ENCODE measurements at places on chromosomes 5 and 9.

GRCh38 chr9:128588581-128589233 lies 36.3 kb downstream of the SPTAN1 start:
- DNase-seq = peak; percentile 18

GRCh38 chr5:2914981-2915484 lies 163.6 kb upstream of the IRX2 start:
- DNase-seq = no peak

DNA sequence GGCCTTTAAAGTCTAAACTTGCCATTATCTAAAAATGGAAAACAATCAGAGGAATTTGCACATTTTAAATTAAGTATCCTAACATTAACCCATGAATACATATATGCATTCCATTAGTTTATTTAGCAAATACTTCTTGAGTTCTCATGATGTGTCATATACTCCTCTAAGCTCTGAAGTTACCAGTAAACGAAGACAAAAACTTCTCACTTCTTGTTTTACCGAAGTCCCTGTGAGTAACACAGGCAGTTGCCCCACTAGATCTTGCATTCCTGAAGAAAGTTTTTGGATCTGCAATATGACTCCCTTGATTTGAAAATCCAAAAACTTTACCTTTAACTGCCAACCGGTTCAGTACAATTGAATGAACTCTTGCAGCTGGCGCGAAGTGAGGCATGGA lies 439.0 kb upstream of the MPDZ start:
- DNase-seq = no peak

DNA sequence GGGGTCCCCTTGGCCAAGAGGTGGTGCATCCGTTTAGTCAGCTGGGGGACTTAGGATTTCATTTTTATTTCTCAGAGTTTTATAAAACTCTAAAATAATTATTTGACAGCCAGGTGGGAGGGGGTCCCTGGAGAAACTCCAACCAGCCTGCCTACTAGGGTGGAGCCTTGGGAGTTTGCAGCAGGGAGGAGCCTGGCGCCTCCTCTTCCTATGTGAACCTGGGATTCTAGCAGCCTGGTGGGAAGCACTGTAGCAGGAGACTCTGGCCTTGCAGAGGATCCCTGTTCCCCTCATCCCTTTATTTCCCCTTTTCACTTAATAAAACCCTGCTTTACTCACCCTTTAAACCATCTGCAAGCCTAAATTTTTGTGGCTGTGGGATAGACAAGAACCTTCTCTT lies 50.8 kb downstream of the FXN start:
- no peak for DNase-seq

- no peak for DNase-seq
These were observed 94.6 kb downstream of the ALDH1A1 start for GRCh38 chr9:72858089-72858912.

- DNase-seq = no peak
These were observed 3.6 kb upstream of the RASGEF1C start for GRCh38 chr5:180212363-180213255.

GRCh38 chr5:1565737-1566734 lies 42.3 kb upstream of the LPCAT1 start:
- DNase-seq = no peak

- no peak for DNase-seq
These were observed 27.4 kb upstream of the SAP30L start for GRCh38 chr5:154418344-154418820.

DNA sequence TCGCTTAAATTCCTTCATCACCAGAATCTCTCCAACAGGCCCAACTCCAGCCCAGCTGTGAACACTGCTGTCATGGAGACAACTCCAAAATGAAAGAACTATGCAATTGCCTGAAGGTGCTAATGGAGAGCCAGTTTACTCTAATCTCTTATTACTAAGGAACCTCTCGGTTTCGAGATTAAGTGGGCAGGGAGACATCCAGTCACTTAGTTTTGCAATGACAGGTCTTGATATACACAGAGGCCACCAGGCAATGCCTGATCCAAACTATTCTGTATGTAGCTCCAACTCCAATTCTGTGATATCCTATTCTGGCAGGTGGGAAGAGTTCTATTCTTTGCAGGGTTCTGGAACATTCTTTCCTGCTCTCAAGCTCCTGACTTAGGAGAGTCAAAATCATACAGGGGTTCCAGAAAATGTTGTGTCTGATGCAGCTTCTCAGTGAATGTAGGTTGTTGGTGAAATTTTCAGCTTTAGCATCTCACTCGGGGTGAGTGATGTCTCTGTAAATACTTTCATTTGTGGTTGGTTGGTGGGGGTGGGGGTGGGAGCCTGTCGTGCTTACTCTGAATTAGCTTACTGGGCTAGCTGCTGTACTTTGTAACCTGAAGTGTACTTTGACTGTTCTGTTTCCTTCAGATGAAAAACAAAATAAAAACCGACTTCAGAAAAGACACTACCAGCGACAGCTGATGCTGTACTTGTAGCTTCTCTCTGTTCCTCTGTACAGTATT lies 170.9 kb downstream of the PALM2AKAP2 start:
- no peak for DNase-seq

DNA sequence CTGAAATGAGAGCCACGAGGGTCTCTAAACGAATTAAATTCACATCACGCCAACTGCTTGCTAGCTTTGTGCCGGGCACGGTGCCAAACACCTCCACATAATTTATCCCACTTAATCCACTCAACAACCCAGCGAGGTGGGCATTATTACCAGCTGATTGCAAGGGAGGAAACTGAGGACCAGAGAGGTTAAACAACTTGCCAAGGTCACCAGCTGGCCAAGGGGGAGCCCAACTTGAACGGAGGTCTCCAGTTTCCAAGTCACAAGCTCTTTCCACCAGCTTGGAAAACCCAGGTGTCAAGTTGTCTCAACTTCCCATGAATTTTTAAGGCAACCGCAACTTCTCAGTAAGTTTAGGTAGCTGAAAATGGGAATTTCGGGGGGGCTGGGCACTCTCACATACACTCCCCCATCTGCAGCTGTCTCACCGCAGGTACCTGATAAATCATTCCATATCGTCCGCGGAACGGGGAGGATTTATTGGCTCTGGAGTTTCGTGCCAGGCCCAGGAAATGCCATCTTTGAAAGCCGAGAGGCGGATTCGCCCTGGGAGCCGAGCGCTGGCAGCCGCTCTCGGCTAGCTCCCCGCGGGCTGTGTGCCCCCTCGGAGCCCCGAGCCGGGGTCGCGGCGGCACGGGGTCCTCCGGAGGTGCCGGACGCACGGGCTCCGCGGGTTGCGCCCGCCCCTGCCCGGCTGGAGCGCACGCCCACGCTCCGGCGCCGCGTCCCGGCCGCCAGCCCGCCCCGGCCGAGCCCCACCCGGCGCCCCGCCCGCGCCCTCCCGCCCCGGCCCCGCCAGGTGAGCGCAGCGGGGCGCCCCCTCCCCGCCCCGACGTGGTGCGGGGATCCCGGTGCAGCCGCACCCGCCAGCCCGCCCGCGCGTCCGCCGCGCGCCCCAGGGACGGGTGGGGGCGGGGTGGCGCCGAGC lies 617 bp downstream of the PTPN3 start:
- DNase-seq = no peak

DNA sequence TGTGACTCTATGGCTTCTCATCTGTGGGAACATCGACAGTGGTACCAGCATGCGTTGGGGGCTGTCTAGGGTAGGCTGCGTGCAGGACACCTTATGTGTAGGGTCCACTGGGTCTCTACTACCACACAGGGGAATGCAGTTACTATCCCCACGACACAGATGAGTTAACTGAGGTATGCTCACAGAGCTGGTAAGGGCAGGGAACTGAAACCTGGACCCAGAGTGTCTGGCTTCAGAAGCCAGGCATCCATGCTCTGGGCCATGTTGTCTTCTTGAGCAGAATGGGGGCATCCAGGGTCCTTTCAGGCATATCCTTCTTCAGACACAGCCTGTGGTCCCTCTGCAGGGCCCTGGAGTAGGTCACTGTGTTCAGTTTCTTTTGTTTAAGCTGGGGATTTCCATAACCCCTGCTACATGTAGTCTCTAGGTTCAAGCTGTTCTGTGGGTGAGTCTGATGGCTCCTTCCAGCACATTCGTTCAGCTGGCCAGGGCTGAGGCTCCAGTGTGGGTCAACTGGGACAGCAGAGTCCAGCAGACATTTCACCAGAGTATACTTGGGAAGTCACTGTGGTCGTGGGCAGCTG lies 148.8 kb downstream of the GADD45G start:
- DNase-seq = no peak

- no peak for DNase-seq
These were observed 1.3 kb upstream of the SNX2 start for GRCh38 chr5:122773619-122774018.

- no peak for DNase-seq
These were observed 354.2 kb downstream of the ARL15 start for GRCh38 chr5:53956196-53956595.

DNA sequence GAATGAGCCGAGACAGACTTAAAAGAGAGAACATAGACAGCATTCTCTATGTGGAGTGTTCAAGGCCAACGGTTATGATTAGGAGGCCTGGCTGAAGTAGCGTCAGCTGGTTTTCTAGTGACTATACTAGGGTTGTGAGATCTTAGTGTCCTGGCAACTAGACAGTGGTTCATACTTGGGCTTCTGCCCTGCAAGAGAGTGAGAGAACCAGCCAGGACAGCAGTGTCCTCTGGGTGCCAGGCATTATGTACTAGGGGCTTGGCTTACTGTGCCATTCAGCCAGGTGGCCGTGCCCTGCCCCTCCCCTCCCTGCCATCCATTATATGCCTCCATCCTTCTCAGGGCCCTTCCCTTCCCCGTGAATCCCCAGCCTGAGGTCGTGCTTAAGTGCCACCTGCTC lies 56.8 kb downstream of the TRIO start:
- DNase-seq = no peak

DNA sequence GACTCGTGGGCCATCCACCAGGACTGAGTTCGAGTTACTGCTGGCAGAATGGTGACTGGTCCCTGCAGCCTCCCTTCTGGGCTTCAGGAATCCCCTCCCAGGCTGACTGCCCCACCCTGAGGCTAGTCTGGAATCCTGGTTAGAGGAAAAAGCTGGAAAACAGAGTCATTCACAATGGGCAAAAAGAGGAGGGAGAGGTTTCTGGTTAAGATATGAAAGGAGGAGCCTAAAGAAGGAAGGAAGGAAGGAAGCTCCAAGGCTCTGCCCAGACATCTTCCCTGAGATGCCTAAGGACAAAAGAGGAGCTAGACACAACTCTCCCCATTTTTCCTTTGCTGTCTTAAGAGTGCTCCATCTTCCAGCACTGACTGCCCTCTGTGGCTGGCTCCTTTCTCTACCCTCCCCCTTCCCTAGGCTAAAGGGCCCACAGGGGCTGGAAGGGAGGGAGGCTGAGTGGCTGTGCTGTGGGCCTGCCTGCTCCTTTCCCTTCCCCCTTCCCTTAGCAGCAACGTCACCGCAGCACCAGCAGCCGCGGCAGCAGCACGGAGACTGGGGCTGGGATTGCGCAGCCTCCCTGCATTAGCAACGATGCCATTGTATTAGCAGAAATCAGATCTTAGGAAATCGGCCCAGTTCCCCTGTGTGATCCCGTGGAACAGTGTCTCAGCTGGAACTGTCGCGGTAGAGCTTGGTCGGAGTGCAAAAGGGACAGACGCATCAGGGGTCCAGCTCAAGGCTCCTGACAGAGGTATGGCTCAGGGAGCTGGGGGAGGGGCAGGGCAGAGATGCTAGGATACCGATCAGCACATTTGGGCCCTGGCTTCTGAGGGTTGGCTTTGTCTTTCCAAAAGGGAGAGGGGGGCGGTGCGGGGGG lies 48.7 kb downstream of the RUSC2 start:
- no peak for DNase-seq

- DNase-seq = no peak
These were observed 180.4 kb upstream of the ANKRD55 start for GRCh38 chr5:56413546-56413945.

GRCh38 chr9:131555841-131556673 lies 10.7 kb downstream of the PRRT1B start:
- no peak for DNase-seq

GRCh38 chr5:145062280-145063062 lies 772.7 kb downstream of the PRELID2 start:
- no peak for DNase-seq

DNA sequence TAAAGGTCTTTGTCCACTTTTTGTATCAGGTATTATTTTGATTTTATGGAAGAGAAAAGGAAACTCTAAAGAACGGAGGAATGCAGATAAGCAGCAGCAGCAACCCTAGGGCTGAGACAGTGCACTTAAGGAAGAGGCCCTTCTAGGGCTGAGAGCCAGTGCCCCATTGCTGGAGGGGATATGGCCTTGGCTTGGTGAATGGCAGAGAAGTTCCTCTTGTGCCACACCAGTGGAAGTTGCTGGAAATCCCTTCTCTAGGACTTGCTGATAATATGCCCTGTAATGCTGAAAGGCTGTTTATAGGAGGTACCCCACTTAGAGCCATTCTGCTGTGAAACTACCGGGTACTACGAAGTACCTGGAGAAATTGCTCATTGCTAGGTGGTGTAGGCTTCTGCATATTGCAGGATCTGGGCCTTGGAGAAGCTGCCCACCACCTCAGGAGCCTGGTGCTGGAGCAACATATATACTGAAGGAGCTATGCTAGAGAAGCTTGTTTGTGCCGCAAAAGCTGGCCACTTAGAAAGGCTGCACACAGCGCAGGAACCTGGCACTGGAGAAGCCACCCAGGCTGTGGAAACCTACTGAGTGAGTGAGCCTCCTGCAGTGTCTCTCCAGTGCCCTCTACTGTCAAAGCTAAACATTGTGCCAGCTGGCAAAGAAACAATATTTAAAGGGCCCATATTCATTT lies 9.6 kb upstream of the UBTD2 start:
- DNase-seq = peak; percentile 26

DNA sequence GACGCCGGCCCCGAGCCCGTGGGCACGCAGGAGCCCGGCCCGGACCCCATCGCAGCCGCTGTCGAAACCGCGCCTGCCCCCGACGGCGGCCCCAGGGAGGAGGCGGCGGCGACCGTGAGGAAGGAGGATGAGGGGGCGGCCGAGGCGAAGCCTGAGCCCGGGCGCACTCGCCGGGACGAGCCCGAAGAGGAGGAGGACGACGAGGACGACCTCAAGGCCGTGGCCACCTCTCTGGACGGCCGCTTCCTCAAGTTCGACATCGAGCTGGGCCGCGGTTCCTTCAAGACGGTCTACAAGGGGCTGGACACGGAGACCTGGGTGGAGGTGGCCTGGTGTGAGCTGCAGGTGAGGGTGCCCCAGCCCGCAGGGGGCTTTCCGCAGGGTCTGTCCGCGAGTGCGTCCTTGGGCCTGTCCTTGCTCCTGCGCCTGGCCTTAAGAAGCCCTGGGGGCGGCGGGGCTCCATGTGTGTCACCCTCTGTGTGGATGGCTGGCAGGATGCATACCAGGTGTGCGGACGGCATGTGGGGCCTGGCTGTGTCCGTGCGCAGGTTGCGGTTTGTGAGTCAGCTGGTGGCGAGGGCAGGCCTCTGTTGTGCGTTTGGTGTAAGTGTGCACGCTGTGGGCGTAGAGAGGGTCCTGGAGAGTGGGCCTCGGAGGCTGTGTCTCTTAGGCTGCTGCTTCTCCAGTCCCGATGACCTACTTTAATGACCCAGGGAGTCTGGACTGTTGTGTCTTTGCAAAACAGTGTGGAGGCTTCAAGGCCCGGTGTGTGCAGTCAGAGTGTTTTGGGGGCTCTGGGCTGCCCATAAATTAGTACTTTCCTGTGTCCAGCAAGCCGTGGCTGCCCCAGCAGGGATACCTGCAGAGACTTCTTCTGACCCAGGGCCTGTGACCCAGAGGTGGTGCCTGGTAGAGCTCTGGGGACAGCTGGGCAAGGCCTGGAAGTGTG lies 1.6 kb downstream of the WNK2 start:
- DNase-seq = no peak

GRCh38 chr9:7756088-7756487 lies 43.5 kb downstream of the DMAC1 start:
- DNase-seq = peak; percentile 92

GRCh38 chr9:20361656-20362570 lies 260.4 kb downstream of the MLLT3 start:
- DNase-seq = no peak

Measured in T-helper 2 cell (primary cell).